ENCODE measurements at places on chromosomes 12 and 14.

- DNase-seq = no peak
Observed at GRCh38 chr12:114420944-114421335, 15.0 kb upstream of the TBX5 start.

DNA sequence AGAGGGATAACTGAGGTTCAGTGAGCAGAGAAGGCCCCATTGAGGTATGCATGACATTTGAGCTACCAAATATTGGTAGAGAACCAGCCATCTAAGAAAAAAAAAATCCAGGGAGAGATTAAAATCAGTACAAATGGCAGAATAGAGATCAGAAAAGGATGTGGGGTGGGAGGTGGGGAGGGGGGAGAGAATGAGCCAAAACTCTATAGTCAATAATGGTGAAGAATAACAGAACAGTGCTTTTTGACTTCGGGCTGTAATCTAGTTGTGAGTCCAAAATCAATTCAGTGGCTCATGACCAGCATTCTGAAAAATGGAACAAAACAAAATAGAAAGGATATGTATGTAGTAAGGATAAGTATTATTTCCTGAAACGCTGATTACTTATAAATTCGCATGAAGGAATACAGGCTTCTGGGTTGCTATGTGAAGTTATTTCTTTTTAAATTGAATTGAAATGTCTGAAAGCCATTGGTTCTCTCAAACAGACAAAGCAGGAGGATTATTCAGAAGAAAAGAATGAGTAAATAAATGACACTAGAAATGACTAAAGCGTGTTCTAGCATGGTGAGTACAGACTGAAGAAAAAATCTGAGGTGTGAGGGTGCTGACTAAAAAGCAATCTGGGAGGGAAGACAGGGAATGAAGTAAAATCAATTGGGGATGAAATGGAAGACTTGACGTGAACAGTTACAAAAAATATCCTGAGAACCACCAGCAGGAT lies 72.4 kb downstream of the ATP2B1 start:
- no peak for DNase-seq

GRCh38 chr14:92644970-92645515 lies 103.4 kb downstream of the LGMN start:
- no peak for DNase-seq

DNA sequence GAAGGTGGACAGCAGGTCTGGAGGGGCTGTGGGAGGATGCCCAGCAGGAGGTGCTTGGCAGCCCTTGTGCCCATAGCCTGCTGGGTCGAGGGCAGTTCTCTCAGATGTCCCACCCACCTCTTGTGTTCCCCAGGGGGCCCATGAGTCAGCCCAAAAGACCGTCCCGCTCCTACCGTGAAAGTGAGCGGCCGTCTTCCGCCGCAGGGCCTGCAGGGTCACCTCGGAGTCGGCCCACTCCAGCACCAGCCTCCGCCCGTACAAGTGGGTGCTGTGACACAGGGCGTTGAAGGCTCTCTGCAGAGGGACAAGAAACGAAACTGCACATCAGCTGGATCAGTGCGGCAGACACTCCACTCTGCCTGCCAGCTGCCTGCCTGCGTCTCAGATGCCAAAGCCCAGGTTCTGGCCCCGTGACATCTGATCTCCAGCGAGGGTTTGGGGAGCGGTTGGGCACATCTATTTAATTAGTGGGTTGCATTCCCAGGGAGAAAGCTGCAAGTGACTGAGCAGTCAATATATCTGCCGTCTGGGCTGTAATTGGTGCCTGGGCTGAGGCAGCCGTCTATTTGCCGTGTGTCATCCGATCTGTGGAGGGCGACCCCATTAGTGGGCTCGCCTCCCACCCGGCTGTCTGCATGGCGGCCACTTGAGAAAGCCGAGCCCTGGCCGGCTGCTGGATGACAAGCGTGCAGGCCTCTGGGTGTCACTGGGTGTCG lies 121.5 kb downstream of the RBM19 start:
- DNase-seq = no peak

GRCh38 chr14:65637780-65638179 lies 225.2 kb downstream of the FUT8 start:
- no peak for DNase-seq
